ENCODE measurements at places on chromosomes 3 and 15.

DNA sequence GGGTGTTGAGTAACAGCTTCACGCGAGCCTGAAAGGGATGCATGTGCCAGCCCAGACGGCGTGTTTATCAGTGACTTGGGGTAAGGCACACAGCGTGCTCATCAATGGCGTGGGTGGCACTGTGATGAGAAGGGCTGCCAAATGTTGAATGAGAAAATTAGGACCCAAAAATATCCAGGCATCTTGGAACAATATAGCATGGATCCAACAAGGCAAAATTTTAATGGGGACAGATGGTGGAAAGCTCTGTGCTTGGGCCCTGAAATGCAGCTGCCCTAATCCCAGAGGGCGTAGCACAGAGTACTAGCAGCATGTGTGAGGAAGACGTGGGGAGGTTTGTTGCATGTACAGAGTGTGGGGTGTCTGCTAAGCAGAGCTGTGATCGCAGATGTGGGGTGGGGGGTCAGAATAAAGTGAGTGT lies 48.9 kb downstream of the SSUH2 start:
- no peak for DNase-seq

DNA sequence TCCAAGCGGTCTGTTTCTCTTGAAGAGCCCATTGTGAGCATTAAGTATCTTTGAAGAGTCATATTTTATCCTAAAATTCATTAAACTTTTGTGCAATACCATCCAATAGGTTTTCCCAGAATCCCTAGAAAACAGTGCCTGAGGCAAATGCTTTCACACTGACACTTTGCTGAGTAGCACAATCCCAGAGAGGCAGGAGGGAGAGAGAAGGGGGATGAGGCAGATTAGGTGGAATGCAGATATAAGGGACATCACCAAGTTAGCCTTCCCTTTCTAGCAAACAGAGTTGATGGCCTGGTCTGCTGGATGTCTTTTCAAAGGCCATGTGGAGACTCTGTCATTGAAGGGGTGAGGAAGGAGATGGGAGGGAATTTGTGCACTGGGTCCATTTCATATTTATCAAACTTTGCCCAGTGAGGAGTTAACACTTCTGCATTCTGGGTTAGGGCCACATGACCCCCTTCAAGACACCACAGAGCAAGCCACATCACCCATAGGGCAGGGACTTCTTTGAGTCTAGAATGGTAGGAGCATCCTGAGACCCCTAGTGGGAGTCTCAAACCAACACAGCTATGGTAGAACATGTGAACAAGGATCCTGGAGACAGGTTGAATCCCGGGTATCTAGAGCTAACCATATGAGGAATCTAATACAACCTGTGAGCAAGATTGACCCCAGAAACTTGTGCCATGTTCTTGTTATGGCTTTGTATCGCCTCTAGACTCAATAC lies 32.0 kb upstream of the SEMA6D start:
- peak; percentile 3 for DNase-seq

- peak; percentile 78 for DNase-seq
Observed at GRCh38 chr3:46124216-46125177, 83.6 kb downstream of the CCR1 start.

DNA sequence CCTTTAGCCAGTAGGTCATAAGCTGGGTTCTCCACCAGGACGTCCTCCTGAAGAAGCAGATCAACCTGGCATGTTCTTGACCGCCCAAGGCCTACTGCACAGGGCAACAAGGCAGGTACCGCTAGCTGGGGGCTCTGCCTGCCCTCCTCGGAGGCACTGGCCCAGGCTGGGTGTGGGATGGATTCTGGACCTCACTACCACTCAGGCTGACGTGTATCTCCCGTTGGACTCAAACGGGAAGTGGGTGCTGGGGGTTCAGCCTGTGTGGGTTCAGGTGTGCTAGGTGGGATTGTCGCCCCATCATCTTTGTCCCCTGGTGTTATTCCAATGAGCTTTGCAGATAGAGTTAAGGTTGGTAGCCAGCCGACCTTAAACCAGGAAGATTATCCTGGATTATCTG lies 95.0 kb upstream of the SNRPA1 start:
- no peak for DNase-seq

- DNase-seq, result peak; percentile 88
Observed at GRCh38 chr3:11642431-11643191, 1.1 kb downstream of the VGLL4 start.

DNA sequence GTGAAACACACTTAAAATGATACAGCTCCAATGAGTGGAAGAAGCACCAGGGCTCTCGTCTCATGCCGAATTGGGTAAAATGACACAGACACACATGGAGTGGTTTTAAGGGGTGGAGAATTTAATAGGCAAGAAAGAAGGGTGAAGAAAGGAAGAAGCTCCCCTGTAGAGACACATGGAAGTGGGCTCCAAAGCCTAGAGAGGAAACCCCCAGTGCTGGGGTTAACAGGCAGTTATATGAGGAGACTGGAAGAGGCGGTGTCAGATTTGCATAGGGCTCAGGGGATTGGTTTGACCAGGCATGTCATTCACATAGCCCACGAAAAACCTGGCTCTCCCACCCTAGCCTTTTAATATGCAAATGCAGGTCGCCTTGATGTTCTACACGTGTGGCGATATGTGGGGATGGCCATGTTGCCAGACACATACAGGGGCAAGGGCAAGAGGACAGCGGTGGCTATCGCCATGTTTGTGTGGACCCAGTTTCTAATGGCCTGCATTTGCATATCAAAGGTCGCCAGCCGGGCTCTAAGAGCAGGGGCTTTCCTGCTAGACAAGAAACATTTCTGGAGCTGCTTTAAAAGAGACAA lies 1.9 kb upstream of the DPH6 start:
- DNase-seq, result no peak

- no peak for DNase-seq
Observed at GRCh38 chr3:122255757-122256439, 69.2 kb upstream of the CSTA start.

- peak; percentile 78 for DNase-seq
Observed at GRCh38 chr3:136195258-136196063, 674 bp downstream of the MSL2 start.

GRCh38 chr15:99721104-99721778 lies 12.0 kb downstream of the LYSMD4 start:
- no peak for DNase-seq

- no peak for DNase-seq
Observed at GRCh38 chr15:43208052-43209002, 12.5 kb downstream of the EPB42 start.

GRCh38 chr15:66232267-66232625 lies 21.3 kb downstream of the MEGF11 start:
- no peak for DNase-seq

DNA sequence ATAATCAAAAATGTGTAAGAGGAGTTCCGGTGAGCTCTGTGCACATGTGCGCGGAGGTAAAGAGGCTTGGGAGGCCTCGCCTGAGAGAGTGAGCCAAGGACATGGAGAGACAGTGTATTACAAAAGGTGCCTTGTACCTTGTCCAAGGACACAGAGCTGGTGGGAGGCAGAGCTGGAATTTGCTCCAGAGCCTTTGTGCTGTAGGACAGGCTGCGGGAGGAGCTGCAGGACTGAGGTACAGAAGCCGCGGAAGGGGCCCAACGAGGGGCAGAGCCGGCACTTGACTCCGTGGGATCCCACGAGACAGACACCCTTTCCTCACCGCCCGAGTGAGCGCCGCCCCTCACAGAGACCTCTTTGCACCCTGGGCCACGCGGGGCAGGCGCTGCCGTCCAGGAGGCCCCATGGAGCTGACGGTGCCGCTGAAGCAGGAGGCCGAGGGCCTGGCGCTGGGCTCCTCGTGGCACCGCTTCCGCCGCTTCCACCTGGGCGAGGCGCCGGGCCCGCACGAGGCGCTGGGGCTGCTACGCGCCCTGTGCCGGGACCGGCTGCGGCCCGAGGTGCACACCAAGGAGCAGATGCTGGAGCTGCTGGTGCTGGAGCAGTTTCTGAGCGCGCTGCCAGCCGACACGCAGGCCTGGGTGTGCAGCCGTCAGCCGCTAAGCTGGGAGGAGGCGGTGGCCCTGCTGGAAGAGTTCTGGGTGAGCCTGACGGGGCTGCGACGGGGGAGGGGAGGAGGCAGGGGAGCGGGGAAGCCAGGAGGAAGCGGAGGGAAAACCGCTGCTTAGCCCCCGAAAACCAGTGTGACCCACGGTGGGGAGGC lies 68.7 kb downstream of the SLTM start:
- no peak for DNase-seq

GRCh38 chr15:32927124-32927523 lies 209.3 kb downstream of the GREM1 start:
- DNase-seq, result no peak

- no peak for DNase-seq
Observed at GRCh38 chr15:89732451-89733172, 18.4 kb downstream of the MESP1 start.

- DNase-seq, result no peak
Observed at GRCh38 chr3:113057117-113057516, 66.3 kb downstream of the GTPBP8 start.

DNA sequence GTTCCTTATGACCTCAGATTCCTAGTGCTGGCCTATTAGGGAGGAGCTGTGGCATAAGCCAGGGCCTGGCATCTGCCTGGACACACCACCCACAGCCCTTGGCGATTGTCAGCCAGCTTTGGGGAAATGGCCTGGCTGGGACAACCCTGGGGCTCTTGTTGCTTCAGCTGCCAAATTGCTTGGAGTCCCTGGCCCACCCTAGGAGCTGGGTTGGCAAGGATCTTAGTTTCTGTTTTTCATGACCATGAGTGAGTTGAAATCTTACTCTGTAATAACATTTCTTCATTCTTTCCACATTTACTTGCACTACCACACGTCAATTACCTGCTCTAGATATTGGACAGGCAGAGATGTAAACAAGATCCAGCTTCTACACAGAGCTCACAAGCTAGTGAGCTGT lies 1.9 kb upstream of the MYZAP start:
- DNase-seq, result no peak

- DNase-seq, result peak; percentile 23
Observed at GRCh38 chr3:129461461-129462146, 21.6 kb downstream of the IFT122 start.

- no peak for DNase-seq
Observed at GRCh38 chr3:19013879-19014278, 134.4 kb upstream of the KCNH8 start.

DNA sequence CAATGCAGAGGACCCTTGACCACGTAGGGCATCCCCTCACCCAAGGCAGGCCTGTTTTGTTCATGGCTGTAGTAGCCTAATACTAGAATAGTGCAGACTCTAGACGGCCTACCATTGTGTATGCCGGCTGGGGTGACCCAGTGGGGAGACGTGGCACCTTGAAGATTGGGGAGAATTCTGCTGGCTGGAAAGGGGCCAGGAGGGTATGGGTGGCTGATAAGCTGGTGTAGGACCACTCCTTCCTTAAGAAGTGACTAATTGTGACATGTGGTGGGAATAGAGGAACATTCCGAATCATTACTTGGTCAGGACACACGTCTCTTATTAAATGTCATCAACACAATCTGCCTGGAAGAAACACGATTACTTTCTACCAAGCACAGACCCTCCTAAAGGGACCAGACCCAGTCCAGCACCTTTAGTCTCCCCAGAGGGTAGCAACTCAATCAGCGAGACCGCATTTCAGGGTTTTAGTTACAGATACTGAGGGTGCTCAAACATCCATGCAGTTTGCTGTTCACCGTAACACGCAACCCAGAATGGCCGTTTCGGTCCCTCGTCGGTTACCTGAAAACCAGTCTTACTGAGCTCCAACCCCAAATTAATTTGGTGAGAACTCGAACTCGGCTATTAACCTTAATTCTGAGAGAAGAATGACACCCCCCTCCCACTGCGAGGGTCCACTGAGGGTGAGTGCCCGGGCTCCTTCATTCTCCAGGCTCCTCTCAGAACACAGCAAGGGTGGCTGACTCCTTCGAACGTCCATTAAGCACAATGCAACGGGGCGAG lies 1.6 kb upstream of the KLF13 start:
- no peak for DNase-seq

DNA sequence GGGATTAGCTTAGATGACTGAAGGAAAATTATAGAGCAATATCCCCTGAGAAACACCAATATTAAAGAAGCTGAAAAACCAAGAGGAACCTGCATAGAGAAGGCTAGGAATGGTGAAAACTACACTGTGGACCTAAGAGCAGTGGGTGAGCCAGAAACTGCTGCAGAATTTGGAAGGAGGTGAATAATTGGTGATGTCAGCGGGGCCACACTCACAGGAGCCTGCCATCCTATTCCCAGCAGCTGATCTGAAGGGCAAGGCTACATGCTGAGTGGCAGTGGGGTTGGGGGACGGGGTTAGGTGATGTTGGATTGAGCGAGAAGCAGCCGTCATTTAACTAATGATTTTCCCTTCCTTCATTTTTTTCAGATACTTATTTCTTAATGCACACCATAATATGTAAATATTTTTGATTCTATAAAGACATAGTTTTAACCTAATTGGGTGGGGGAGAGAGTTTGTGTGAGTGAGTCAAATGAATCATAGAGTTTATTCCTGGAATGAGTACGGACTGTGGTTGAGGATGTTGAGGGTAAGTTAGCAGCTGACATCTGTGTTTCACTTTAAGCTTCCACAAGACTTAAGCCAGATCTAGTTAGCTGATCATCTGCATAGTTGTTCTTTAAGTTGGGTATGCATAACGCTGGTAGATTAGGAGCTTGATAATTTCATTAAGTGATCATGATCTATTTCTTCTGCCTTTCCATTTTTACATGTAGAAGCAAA lies 222.8 kb downstream of the PTPRG start:
- peak; percentile 81 for DNase-seq

GRCh38 chr3:17631609-17632008 lies 110.8 kb downstream of the TBC1D5 start:
- DNase-seq, result no peak

DNA sequence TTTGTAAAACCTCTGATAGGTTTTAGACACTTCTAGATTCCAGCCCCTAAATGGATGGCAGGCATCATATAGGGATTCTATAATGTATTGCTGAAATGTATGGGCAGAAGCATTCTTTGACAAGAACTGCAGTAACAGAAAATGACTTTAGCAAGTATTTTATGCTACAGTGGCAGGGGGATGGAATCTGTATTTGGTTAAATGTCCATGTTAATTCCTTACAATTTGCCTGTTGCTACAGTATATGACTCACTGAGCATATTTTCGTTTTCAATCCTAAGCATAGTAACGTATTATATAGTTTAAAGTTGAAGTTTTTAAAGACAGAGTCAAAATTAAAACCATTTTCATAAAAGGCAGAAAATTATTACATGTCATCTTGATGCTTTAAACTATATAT lies 150.1 kb downstream of the MEX3B start:
- no peak for DNase-seq

DNA sequence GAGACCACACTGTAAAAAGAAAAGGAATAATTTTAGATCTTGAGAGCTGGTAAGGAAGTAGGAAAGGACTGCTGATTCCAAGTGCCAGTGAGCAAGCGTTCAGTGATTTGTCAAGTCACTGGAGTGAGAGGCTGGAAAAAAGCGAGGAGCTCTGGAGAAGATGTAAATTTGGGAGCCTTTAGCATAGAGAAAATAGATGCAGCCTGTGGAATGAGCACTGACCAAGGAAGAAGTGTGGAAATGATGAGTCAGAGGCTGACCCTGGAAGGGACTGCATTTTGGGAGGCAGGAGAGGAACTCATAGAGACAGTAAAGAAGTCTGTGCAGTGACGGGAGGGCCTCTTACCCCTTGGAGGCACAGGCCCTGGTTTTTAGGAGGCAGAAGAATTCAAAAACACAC lies 17.1 kb upstream of the ABTB1 start:
- DNase-seq, result peak; percentile 84
